ENCODE measurements at places on chromosomes 6 and 20.

DNA sequence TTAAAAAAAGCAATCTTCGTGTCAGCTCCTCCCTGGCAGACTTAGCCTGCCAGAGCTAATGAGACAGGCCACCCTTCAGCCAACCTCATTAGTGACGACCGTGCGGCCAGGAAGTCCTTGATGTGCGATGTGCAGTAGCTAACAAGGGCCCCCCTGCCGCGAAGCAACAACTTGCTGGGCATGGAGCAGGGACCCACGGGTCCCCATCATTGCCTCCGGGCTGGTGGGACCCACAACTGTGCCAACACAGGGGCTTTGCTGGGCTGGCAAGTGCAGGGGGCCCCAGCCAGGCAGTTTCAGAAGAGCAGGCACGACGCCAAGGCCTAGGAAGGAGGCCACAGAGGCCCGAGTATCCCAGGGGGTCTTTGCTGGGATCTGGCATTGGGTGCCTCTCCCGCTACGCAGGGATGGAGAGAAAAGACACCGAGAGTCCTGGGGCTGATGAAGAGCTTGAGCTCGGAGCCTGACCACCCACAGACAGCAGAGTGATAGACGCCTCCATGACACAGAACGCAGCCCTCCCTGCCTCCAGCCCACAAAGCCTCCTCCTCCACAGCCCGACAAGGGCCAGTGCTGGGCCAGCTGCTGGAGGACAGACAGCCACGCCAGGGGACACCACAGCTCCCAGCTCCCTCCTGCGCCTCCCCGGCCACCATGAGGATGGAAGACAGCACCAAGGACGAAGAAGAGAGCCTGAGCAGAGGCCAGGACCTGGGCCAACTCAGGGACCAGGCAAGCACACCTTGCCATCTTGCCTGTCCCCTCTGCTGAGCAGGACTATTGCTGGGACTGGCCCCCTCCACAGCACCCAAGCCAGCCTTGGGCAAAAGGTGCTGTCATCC, 96.6 kb downstream of the YTHDF1 start:
- no peak for DNase-seq

- no peak for DNase-seq
Measured at GRCh38 chr6:41583565-41583964, 37.4 kb downstream of the FOXP4 start.

DNA sequence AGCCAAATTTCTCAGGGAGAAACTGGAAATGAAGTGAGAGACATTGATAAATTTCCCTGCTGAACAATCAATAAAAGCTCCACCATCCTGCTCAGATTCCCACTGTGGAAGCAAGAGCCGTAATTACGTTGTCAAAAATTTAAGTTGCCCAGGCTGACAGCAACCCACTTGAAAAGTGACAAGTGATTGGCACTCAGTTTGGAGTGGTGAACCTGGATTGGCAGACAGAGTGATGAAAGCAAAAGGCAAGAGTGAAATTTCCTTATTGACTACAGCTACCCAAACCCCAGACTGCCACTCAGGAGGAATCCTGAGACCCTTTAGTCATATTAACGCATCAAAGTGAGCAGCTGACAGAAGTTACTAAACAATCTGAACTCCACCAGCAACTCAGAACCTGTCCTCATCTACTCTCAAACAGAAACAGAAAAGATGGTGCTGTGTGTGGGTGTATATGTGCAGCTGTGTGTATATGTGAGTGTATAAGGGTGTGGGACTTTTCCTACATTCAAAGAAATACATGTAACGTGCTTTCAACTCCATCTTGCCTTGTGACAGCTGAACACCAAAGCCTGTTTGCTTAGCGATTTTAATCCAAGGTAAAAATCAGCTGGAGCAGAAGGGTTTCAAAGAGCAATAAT, 157.4 kb downstream of the PKHD1 start:
- no peak for DNase-seq

- no peak for DNase-seq
Measured at GRCh38 chr6:169847901-169848311, 96.5 kb downstream of the ERMARD start.

GRCh38 chr20:12531626-12532025, 477.1 kb upstream of the SPTLC3 start:
- no peak for DNase-seq

DNA sequence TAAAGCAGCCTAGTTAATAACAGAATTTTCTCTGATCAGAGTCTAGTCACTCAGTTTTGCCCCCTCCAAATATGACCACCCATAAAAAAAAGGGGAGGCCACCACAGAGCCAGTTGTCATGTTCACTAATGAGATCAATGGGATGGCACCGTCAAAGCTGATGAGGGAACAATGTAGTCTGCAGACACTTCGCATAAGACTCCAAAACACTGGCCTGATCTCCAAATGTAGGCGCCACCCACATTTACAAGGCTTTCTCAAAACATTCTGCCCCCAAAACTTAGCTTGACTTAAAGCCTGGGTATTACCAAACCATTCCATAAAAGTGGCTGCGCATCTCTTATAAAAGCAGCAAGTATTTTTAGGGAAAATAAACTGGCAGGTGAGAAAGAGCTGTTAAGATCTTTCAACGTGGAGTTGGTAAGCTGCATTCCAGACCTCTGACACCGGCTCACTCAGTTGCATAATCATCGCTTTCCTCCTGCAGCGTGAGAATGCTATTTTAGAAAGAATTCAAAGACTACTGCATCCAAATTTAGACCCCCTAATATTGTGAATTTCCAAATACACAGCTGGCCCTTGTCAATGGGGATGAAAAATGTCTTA, 59.3 kb downstream of the TBC1D7 start:
- peak; percentile 31 for DNase-seq

- DNase-seq, result no peak
Measured at GRCh38 chr6:153947808-153948447, 91.1 kb upstream of the OPRM1 start.

- no peak for DNase-seq
Measured at GRCh38 chr6:16670617-16671051, 90.6 kb downstream of the ATXN1 start.

- no peak for DNase-seq
Measured at GRCh38 chr6:12009876-12010634, 2.1 kb upstream of the HIVEP1 start.

DNA sequence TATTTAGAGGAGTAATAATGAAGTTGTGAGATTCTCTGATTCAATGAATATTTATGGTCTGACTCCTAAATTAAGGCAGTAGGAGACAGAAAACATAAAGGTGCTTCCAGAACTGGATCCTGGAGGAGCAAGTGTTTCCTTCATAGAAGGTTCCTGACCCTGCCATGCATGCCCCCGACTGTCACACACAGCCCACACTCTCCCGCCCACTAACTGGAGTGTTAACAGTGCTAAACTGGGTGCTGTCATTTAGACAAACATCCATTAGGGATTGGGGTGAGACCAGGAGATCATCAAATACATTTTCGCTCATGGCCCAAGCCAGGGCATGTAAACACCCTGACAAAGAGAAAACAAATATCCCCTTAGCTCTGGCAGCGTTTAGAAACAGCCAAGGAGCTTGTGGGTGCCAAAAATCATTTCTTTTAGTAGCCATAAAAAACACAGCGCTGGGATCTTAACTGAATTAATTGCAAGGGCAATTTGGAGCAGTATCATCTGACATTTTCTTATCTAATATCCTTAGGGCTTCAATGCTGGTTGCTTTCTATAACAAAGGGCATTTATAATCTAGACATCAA, 46.8 kb downstream of the INSM1 start:
- DNase-seq, result no peak

DNA sequence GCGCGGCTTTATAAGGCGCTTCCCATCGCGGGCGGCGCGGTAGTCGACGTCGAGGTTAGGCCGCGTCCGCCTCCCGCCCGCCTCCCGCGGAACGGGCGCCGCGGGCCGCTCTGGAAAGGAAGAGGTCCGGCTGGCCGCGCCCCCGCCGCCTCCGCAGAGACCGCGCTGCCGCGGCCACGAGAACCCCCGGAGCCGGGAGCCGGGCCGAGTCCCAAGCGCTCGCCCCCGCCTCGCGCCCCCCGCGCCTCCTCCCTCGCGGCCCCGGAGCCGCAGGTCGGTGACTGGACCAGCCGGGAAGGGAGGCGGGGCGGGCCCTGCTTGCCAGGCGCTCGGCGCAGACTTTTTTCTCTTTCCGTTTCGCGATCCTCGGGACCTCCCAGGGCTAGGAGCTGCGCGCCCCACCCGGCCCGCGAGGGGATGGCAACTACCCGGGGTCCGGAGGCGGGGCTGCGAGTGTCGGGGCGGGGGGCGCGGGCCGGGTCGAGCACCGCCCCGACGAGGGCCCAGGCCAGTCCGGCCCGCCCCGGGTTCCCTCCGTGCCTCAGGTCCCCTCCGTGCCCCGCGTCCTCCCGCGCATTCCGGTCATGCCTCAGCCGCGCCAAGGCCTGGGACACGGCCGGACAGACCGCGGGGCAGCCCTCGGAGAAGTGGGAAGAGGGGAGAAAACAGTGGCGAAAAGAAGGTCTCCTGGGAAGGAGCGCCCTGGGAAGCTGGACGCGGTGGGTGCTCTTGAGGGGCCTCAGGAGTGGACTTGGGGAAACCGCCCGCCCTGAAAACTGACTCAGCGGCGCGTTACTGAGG, 417 bp upstream of the PXDC1 start:
- DNase-seq, result no peak

GRCh38 chr20:16562259-16562658, 11.0 kb downstream of the KIF16B start:
- DNase-seq, result no peak

DNA sequence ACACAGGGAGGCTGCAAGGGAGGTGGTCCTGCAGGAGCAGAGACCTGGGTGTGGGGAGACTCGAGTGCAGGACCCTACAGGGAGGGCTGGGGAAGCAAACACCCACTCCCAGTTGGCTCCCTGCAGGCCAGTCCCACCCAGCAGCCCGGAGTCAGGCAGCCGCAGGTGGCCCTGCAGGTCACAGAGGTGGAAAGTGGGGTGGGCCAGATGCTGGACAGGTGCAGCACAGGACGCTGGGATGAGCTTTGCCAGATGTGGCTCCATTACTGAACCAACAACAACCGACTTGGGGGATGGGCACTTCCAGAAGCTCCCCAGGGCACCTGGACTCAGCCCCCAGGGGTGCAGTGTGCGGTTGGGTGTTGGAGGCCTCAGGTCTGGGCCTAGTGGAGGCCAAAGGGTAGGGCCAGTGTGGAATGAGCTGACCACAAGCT, 26.6 kb upstream of the MYT1 start:
- DNase-seq, result no peak

GRCh38 chr6:27479319-27480182, 6.6 kb upstream of the ZNF184 start:
- peak; percentile 79 for DNase-seq

- DNase-seq, result no peak
Measured at GRCh38 chr20:25281541-25281991, 33.7 kb downstream of the PYGB start.

- no peak for DNase-seq
Measured at GRCh38 chr6:159720708-159721107, 6.6 kb upstream of the WTAP start.

- DNase-seq, result no peak
Measured at GRCh38 chr6:108207013-108207412, 41.2 kb downstream of the NR2E1 start.

DNA sequence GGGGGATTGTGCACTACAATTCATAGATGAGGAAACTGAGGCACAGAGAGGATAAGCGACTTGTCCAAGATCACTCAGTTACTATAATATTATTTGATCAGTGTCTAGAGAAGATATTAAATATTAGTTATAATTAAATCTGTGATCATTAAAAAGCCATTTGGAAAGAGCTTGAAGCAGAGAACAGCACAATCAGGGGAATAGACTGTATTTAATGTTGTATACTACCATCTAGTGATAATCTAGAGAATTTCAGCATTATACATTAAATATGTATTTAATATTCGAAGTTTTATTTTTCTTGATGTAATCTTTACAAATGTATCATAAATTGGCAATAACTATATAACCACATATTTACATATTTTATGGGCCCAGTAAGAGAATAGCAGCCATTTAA, 20.1 kb upstream of the MTCL3 start:
- no peak for DNase-seq

DNA sequence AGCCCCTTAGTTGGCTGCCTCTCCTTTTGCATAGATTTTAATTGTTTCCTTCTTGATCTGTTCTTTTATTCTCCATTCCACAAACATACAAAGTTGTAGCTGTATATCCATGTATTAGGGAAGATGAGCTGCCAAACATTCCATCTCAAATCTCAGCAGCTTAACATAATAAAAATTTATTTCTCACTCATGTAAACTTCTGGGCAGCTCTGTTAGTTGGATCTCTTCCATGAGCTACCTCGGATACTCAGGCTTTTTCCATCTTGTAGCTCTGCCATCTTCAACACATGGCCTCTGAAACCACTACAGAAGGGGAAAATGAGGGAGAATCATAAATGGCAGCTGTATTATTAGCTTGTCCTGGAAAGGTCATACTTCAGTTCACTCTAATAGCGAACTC, 149.4 kb upstream of the BMP2 start:
- no peak for DNase-seq

- no peak for DNase-seq
Measured at GRCh38 chr20:47984437-47984836, 199.2 kb upstream of the SULF2 start.
